HS-27A (cell line): ENCODE measurements at places on chromosomes 7 and 10.

DNA sequence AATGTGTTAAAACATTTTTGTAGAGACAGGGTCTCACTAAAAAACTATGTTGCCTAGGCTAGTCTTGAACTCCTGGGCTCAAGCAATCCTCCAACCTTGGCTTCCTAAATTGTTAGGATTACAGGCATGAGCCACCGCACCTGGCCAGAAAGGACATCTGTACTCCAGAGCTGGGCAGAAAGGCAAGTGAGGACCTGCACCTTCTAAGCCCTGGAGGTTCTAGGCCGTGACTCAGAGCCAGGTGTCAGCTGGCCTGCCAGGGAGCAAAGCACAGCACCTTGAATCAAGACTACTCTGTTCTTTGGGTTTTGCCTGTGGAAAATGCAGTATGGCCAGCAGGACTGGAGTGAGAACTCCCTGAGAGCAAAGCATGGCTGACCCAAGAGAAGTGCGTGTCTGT lies 396.5 kb downstream of the ADRA2A start:
- DNase-seq = no peak

DNA sequence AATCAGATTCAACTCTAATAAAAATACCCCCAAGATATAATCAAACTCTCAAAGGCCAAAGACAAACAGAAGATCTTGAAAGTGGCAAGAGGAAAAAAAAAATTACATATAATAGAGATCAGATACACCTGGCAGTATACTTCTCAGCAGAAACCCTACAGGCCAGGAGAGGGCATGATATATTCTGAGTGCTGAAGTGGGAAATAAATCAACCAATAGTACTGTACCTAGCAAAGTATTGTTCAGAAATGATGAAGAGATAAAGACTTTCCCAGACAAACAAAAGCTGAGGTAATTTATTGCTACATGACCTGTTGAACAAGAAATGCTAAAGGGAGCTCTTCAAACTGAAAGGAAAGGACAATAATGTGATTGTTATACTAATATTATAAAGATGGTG lies 291.9 kb downstream of the SH2D4B start:
- no peak for DNase-seq

GRCh38 chr10:112678581-112678980 lies 231.6 kb downstream of the VTI1A start:
- no peak for DNase-seq

- no peak for DNase-seq
Measured at GRCh38 chr7:47762746-47763062, 180.8 kb upstream of the TNS3 start.

DNA sequence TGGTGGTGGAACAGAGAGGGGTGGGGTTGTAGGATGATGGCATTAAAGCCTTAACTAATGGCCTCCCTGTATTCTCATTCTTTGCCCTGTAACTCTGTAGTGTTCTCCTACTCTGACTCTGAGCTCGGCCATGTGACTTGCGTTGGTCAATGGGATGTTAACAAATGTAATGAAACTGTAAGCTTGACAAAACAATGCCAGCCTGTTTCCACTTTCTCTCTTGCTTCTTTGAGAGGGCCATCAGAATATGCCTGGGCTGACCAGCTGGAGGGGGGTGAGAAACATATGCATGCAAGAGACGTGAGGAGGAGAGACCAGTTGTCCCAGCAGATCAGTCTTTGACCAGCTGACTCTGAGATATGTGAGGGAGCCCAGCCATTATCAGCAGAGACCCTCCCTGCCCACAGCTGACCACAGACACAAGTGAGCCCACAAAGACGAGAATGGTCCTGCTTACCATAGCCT lies 100.6 kb downstream of the ICA1 start:
- DNase-seq = no peak
